ENCODE measurements at places on chromosomes 13 and 19. TPM values are rescaled to one million over a fixed set of nuclear protein-coding genes. Genes with fewer than 3 reads are reported as not detected.

ARRDC2 gene
- 6.2 TPM for total RNA-seq

COMP gene
- total RNA-seq: 0.25 TPM

C19orf85 gene
- total RNA-seq: 3.6 TPM

CABP5 gene
- not detected for total RNA-seq

Measured in H1 (cell line).